Activated CD8-positive, alpha-beta memory T cell treated with anti-CD3 and anti-CD28 coated beads for 24 hours (primary cell): ENCODE measurements at places on chromosomes 2 and 18.

DNA sequence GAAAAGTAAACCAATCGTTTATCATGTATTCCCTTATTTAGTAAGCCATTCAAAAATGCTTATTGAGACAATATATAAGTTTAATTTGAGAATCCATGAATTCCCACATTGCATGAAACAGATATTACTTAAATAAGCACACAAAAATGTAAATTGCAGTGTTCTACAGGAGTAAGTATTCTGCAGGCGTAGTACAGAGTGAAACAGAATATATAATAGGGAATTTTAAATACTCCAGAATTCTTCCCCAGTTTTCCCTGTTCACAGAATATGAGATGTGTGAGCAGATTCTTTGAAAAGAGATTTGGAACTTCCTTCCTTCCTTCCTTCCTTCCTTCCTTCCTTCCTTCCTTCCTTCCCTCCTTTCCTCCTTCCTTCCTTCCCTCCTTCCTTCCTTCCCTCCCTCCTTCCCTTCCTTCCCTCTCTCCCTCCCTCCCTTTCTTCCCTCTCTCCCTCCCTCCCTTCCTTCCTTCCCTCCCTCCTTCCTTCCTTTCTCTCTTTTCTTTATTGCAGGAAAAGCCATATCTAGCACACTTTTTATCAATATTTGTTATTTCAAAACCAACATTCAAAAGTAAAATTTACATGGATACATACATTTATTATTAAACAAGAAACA lies 977.7 kb upstream of the LRRTM1 start:
- DNase-seq, result no peak

GRCh38 chr2:50729306-50730049 lies 302.5 kb downstream of the NRXN1 start:
- no peak for DNase-seq

DNA sequence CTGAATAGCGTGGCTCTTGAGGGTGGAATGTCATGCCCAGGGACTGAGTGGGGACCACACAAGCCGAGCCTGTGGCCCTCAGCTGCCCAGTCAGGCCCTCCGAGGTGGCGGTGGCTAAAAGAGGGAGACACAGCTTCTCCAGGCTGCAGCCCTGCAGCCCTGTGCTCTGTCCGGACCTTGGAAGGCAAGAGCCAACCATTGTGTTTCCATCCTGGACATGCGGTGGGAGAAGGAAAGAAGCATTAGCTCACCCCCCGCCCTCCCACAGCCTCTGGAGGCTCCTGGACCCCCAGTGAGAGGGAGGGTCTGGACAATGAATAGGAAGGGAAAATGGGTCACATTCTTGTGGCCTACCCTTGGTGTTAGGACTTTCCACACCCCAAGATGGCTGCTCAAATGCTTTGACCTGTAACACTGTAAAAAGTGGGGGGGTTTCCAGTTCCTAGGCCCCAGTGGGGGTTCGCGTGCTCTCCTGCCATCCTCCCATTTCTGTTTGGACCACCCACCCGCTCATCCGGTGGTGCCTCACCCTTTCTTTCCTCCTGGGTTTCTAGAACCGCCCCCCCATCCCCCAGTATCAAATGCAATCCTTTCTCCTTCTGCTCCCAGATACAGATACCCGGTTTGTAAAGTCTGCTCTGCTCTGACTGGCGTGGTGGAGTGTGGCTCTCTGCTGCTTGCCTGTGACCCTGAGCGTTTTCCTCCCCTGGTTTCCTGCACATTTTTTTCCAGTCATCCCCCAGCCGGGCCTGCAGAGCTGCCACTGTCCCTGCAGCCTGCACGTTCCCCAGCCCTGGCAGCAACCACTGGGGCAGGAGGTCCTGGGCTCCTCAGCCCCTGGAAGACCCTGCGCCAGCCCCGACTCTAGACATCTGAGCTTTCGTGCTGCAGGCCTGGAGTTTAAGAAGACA lies 36.3 kb upstream of the SMAD7 start:
- DNase-seq, result no peak

DNA sequence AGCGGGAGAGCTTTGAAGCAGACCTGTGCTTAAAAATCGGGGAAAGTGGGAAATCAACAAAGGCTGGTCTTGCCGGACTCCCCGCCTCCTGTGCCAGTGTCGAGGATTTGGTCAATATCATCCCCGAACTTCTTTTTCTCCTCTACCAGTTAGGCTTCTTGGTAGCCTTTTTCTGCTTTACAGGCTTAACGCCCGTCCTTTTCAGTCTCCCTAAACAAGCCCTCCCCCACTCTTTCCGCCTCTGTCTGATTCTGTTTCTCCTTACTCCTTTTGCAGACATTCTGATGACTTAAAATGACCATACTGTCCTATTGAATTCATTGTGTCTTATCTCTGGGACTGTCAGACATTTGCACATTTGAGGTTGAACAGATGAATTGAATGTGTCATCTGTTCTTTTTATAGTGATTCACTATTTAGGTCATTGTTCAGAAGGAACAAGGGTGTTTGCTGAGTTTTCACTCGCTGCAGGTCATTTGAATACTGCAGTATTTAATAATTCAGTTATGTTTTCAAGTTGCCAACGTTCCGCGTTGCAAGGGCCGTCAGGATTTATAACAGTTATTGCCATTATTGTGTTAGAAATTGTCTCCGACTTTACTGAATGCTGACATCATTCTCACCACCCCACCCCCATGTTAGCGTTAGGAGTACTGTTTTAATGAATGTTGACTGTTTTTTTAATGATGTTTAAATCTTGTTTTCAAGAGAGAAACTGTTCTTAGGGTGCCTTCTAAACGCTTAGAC lies 1.1 kb downstream of the ITGAV start:
- DNase-seq, result peak; percentile 62

DNA sequence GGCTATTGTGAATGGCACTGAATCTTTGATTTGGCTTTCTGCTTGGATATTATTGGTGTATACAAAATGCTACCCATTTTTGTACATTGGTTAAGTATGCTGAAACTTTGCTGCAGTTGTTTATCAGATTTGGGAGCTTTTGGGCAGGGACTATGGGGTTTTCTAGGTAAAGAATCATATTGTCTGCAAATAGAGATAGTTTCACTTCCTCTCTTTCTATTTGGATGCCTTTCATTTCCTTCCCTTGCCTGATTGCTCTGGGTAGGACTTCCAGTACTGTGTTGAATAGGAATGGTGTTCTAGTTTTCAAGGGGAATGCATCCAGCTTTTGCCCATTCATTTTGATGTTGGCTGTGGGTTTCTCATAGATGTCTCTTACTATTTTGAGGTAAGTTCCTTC lies 489.1 kb upstream of the LRATD1 start:
- no peak for DNase-seq

DNA sequence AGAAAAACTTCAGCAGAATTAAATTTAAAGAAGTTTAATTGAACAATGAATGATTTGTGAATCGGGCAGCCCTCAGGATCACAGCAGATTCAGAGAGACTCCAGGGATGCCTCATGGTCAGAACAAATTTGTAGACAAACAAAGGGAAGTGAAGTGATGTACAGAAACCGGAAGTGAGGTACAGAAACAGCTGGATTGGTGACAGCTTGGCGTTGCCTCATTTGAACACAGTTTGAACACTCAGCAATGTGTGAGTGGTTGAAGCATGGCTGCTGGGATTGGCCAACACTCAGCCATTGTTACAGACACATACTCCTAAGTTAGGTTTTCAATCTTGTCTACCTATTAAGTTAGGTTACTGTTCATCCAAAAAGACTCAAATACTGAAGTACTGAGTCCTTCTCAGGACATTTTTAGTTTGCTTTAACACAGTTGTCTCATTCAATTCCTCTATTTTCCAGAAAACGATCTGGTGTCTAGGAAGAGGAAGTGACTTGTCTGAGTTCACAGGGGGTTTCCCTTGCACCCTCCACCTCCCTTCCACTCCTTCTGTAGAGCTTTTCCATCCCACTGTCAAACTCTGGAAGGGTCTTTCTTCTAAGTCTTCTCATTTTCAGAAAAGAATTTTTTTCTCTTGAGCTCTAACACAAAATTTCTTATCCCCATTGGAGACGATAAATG lies 137.9 kb downstream of the SLC4A3 start:
- no peak for DNase-seq

- DNase-seq, result no peak
Observed at GRCh38 chr2:17804358-17804757, 11.9 kb upstream of the MSGN1 start.

DNA sequence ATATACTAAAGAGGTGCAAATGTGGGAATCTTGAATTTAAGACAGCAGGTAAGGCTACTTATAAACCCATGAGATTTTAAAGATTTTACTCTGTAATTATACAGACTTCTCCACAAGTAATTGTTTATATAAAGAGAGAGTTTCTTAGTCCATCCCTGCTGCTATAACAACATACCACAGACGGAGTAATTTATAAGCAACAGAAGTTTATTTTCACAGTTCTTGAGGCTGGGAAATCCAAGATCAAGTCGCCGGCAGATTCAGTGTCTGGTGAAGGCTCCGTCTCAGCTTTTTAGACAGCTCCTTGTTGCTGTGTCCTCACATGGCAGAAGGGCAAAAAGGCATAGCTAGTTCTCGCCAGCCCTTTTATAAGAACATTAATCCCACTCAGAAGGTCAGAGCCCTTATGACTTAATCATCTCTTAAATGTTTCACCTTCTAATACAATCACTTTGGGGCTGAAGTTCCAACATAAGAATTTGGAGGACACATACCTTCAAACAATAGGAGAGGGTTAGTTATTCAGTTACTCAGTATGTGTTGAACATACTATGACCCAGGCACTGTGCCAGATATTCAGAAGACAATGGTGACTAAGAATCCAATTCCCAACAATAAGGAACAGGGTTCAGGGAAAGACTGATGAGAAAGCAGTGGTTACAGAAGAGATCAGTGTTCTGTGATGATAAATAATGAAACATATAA lies 466.0 kb downstream of the RIT2 start:
- DNase-seq, result no peak

DNA sequence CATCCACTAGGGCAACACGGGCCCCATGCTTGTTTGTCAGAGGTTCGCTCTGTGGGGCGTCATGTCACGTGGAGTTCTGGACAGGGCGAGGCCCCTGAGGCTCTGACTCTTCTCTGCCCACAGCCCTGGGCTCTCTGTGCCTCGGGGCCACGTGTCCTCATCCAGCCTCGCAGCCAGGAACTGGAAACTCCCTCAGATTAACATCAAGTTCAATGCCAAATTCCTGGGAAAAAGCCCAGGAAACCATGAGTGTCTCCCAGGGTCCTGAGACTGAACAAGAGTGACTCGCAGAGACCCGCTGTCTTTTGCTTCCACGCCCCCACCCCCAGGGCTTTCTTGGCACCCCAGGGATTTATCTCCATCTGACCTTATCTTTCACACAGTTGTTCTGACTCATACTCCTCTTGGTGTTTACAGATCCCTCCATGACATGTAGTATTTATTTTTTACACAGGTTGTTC lies 174.0 kb upstream of the PIEZO2 start:
- no peak for DNase-seq

GRCh38 chr2:16060936-16061338 lies 120.6 kb downstream of the MYCN start:
- no peak for DNase-seq
